Activated CD8-positive, alpha-beta memory T cell treated with anti-CD3 and anti-CD28 coated beads for 4 hours (primary cell): ENCODE measurements at places on chromosomes 4 and X.

DNA sequence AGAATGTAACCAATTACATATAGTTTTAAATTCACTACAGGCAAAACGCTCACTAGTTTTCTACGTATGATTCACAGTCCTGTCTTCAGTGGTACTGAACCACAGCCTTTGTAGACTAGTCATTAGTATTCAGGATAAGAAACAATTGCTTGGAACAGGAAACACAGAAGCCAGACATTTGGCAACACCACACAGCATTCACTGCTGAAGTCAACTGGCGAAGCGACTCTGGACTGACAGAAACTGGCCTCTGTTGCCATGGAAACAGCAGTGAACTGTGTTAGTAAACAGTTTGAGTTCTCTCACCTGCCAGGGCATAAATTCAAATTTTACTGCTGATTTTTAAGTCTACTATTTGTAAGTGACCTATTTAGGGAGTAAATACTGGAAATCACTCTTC is 57.6 kb downstream of the MAPK10 start:
- DNase-seq: no peak

DNA sequence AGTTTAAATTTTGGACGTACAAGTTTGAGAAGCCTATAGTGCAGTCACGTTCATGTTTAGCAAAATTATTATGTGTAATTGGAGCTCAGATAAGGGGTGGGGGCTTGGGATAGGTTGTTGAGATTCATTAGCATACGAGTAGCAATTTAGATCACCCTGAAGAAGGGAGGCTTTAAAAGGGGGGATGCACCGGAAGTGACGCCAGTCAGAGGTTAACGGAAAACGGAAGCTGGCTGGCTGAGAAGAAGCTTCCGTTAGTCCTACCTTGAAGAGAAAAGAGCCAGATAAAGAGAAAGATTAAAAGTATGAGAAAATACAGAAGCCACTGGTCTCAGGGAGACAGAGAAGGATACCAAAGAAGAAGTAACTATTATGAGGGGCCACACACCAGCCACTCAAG is 1.1 kb upstream of the NXT2 start:
- no peak for DNase-seq

GRCh38 chrX:39452401-39452800 is 645.4 kb downstream of the BCOR start:
- DNase-seq: no peak

- no peak for DNase-seq
Observed at GRCh38 chr4:11263208-11263607, 165.5 kb downstream of the HS3ST1 start.

GRCh38 chrX:69093960-69094871 is 71.0 kb downstream of the PJA1 start:
- DNase-seq: no peak

- DNase-seq: no peak
Observed at GRCh38 chrX:31232506-31232905, 160.7 kb upstream of the FTHL17 start.

GRCh38 chrX:23805389-23805788 is 22.4 kb downstream of the SAT1 start:
- no peak for DNase-seq

DNA sequence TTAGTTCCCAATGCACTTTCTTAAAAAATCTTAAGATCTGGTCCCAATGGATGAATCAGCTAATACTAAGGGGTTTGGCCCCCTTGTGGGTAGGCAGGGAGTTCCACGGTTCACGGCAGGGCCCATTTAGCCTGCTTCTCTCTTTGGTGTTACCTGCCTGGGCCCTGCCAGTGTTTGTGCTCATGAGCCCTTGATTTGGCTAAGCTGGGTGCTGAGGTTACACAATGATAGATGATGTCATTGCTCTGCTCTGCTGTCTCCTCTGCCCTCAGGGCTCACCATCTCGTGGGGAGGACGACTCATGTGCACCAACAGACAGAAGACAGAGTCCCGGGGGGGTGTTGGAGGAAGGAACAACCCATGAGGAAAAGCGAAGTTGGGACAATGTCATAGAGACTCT is 24.4 kb downstream of the RTL5 start:
- no peak for DNase-seq

GRCh38 chr4:114782415-114783214 is 184.0 kb downstream of the UGT8 start:
- no peak for DNase-seq

- DNase-seq: no peak
Observed at GRCh38 chr4:187289371-187289770, 565.7 kb upstream of the FAT1 start.

DNA sequence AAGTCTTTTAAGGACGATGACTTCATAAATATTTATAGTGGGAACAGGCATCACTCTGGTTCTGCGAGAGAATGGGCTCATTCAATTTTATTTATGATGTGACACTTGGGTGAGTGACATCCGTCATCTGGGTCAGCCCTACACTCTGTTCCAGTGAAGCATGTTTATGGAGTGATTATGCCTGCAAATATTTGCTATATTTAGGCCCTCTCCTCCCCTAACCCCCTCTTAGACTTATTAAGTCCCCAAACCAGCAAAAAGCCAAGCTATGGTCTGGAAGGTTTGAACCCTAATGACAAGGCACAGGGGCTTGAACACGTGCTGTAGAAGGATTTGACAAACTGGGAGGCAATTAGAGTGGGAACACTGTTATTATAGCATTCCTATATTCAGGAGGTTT is 55.9 kb downstream of the C4orf51 start:
- DNase-seq: no peak

- DNase-seq: no peak
Observed at GRCh38 chr4:87570290-87570805, 38.0 kb upstream of the DSPP start.

- no peak for DNase-seq
Observed at GRCh38 chr4:141388481-141388880, 167.8 kb downstream of the ZNF330 start.

DNA sequence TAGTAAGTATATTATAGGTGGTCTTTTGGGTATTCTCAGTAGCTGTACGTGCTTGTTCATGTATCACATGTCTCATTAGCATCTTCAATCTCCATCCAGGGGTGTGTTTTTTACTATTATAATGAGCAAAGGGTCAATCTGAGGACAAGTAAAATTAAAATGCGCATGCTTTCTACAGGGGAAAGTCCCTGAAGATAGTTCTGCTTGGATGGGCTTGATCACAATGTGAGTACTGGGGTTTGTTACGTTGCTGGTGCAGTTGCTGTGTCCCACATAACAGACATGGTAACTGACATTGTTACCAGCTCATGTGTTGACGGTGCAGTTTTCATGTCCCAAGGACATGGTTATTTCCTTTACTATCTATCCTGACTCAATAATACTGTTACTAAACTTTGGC is 65.9 kb downstream of the UCHL1 start:
- DNase-seq: no peak
